ENCODE measurements at places on chromosomes 4 and X.

- DNase-seq: no peak
These were observed 49.1 kb downstream of the RASGEF1B start for GRCh38 chr4:81422595-81422994.

- DNase-seq: no peak
These were observed 1.3 kb upstream of the ING2 start for GRCh38 chr4:183503497-183504063.

DNA sequence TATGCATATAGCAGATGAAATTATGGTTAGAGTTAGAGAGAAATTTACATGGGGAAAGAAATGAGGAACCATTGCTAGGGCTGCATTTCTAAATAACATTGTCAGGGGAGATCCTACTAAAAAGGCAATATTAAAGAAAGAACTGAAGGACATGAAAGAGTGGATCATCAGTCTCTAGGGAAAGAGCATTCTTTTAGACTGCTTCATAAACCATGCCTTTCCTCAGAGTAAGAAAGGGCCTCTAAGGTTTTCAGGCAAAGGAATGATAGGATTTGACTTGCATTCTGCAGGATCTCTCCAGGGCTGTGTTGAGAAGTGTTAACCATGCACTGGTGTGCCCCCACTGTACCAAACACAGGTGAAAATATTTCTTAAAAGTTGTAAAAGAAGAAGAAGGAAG lies 385.4 kb upstream of the MAD2L1 start:
- DNase-seq: no peak

DNA sequence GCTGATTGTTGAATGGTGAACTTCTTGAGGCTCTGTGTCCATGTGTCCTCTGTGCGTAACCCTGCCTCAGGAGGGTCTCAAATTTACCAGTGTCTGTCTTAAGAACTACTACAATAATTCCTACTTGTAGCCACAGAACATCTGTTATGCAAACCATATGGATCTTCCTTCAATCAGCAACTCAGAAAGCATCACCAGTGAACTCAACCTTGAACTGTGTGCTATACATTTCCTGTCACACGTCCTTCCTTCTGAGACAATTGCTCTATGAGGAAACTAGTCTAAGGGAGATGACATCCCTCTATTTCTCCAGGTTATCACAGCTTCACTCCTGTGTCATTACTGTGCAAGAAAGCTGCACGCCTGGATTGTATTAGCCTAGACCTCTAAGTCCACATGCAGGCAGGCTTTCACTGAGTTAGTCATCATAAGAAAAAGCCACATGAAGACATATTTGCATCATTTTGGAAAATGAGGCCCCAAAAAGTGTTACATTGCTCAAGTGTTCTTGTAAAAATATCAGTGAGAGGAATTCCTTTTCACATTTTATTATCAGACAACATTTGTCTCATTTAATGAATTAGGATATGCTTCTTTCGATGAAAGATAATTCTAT lies 157.8 kb downstream of the AFF2 start:
- no peak for DNase-seq

- DNase-seq: no peak
These were observed 15.0 kb upstream of the CT47A1 start for GRCh38 chrX:121000589-121000988.

- no peak for DNase-seq
These were observed 12.1 kb downstream of the TMEM156 start for GRCh38 chr4:39020130-39020529.

GRCh38 chr4:122584519-122584918 lies 36.3 kb downstream of the IL21 start:
- DNase-seq: no peak

GRCh38 chr4:87838205-87838604 lies 5.4 kb downstream of the MEPE start:
- DNase-seq: no peak

DNA sequence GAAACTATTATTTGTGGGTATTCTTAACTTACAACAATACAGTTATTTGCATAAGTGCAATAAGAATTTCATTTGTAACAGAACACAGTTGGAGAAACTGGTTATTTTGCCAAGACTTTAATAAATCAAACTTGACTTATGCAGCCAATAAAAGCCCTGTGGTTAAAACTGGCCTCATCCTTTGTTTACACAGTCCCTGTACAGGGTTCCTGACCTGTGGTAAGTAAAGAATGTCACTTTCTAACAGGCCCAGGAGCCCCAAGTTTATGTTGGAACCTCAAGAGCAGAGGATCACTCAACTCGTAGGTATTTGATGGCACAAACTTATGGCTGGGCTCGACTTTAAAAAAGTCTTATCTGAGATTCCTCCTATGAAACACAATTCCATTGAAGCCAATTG lies 88.6 kb upstream of the PTCHD1 start:
- no peak for DNase-seq

DNA sequence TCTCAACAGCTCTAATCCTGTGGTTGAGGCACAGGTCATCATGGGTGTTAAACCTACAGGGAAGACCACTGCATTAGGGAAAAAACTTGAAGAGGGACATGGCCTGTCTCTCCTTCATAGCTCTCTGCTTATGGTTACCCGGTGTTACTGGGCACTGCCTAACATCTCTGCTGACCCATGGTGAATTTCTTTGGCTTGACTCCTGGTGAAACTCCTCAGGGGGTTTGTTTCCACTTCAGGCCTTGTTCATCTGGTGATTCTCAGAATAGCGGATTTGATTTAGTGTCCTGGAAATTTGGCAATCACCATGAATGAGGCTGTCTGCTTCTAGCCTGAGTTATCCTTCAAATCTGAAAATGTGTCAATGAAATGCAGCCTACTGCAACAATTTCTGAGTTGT lies 114.4 kb downstream of the ZNF518B start:
- no peak for DNase-seq

Measured in stimulated activated CD8-positive, alpha-beta memory T cell treated with anti-CD3 and anti-CD28 coated beads, Interleukin-12 subunit alpha, Interleukin-12 subunit beta, amount 100 ng/mL, for 1 hour (primary cell).